ENCODE measurements at places on chromosomes 16 and 17.

GRCh38 chr17:10118788-10119130 lies 79.6 kb downstream of the GAS7 start:
- no peak overlapping the region for H3K27ac ChIP-seq
- DNase-seq = no peak
- no peak overlapping the region for H3K4me3 ChIP-seq
- H3K36me3 ChIP-seq = no peaks in the 10 kb centered on the region

DNA sequence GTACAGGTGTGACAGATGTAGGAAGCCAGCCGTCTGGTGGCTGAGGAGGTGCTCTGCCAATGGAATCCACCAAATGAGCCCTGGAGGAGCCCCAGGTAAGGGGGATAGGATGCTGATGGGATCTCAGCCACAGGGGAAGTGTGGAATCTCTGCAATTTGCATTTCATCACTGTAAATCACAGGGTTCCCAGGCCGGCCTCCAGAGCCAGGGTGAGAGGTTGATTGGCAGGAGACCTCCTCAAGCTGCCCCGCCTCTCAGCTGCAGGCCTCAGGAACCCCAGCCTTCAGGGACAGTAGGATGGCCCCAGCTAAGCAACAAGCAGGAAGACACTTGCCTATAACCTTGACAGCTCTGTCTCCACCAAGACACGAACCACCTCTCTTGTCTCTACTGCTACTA lies 39.4 kb downstream of the RTN4RL1 start:
- no peak overlapping the region for H3K27ac ChIP-seq
- no peak overlapping the region for H3K4me3 ChIP-seq
- peaks cover 20% of the 10 kb centered on the region for H3K27me3 ChIP-seq
- DNase-seq = no peak
- H3K36me3 ChIP-seq = no peaks in the 10 kb centered on the region
- H3K4me1 ChIP-seq = peaks cover 5% of the 10 kb centered on the region

DNA sequence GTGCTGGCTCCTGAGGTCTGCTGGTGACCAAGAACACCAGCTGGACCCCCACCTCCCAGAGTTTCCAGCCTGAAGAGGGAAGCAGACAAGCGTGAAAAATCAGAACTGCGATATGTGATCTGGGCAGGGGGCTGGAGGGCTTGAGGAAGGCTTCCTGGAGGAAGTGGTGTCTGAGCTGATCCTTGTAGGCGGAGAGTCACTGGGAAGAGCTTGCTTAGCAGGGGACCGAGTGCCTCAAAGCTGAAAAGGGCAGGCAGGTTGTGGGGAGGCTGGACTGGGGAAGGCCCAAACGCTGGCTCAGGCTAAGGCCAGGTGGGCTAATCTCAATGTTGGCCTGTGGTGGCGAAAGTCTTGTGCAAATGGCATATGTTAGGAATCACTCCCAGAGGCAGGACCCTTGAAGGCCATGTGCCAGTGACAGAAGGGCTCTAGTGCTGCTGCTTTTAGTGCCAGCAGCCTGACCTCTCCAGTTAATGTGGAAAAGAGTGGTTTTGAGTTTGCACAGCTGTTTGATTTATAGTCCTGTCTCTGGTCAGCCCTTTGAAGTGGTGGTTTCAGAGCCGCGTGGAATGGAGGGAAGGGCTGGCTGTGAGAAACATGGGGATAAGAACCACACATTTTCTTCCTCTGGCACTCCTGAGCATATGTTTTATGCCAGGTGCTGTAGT lies 85.3 kb upstream of the LGALS9 start:
- H3K4me1 ChIP-seq = peaks cover 40% of the 10 kb centered on the region
- DNase-seq = no peak
- H3K27me3 ChIP-seq = no peaks in the 10 kb centered on the region
- no peaks in the 10 kb centered on the region for H3K36me3 ChIP-seq

DNA sequence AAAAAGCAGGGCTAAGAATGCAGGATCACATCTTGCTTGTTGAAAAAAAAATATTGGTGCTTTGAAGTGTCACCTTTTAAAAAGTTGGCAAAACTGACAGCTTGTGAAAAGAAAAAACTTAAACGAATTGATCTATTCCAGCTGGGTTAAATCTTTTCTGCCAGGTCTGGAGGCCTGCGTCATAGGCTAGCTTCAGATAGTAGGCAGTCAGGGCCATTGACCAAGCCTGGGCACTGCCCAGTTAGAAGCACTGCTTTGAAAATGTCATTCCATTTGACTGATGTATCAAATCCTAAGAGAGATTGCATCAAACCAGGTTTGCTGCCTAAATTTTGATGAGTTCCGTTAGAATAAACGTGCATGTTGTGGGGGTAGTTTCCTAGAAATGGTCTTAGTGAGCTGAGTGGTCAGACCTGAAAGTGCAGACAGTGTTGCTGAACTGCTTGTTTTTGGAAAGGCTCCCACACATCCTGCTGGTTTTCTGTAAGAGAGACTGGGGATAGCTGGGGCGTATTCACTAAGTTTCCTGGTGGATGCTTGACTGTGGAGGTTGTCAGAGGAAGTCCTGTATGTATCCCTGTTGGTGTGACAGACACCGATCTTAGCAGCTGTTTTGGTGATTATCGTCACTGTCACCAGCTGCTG lies 38.8 kb downstream of the NUP88 start:
- no peak for DNase-seq
- H3K4me3 ChIP-seq = no peak overlapping the region
- peaks cover 17% of the 10 kb centered on the region for H3K36me3 ChIP-seq
- peaks cover 15% of the 10 kb centered on the region for H3K4me1 ChIP-seq
- peak overlapping the region; percentile 90 for H3K27ac ChIP-seq
